Tongue (tissue), 3 donors: ENCODE measurements at places on chromosomes 5 and 9. TPM values are rescaled to one million over a fixed set of nuclear protein-coding genes. Genes with fewer than 3 reads are reported as not detected.

DNA sequence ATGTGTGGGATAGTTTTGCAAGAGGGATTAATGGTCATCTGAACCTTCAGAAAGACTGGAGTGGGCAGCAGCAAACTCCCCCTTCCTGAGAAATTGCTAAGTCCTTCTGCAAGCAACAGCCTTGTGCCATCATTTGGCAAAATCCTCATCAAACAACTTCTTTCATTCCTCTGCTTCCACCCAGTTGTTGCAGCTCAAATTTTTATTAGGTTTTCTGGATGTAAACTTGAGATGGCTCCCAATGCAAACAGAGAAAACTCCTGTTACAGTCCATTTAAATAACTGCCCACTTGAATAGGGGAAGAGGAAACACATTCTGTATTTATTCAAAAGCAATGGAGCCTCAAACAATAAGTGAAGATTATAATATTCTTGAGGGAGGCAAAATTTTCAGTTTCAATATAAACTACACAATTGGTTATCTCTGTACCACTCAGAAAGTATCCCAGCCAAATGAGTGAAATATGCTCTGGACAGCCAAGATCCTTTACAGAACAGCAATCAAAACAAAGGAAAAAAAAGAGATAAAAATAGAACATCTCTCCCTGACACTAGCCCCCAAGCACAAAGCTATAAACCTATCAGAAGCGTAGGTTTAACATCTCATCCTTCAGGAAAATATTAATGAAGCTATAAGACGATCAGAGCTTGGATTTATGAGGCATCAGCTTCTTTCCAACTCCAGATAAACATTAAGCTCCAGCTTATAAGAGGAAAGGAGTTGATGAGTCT, 17.3 kb upstream of the DAP start:
- no peak for DNase-seq

GRCh38 chr5:67050125-67050524, 146.5 kb downstream of the CD180 start:
- DNase-seq: no peak

GRCh38 chr9:14485366-14485765, 171.4 kb upstream of the NFIB start:
- no peak for DNase-seq

DNA sequence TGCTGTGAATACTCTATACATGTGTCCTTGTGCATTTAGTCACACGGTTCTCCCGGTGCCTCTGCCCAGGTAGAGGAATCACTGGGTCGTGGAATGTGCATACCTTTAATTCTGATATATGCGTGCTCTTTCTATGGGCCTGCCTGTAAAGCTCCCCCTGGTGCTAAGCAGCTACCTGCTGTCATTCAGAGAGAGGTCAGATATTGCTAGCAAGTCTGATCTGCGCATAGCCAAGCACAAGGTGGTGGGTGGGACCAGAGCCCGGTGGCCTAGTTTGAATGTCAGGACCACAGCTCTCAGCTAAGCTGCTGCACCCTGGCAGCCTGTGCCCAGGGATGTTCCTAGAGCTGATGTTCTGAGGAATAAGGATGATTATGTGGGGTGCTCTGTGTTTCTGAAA, 33.4 kb downstream of the TJP2 start:
- DNase-seq: no peak

DNA sequence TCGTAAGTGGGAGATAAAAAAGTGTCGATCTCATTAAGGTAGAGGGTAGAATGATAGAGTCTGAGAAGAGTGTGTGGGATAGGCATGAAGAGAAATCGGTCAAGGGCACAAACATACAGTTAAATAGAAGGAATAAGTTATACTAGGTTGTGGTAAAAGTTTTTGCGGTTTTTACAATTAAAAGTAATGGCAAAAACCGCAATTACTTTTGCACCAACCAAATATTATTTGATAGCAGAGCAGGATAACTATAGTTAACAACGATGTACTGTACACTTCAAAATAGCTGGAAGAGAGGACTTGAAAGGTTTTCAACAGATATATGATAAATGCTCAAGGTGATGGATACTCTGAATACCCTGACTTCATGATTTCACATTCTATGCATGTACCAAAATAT, 135.8 kb upstream of the CDH12 start:
- DNase-seq: no peak

Gene MYOT
- total RNA-seq: 254 TPM

Gene ALDH1B1
- total RNA-seq: 25.4 TPM

Gene RMRP
- total RNA-seq: 2,887 TPM

Gene ANKRD31
- total RNA-seq: 0.51 TPM

Gene NEUROG1
- not detected for total RNA-seq

Gene EIF4E1B
- not detected for total RNA-seq

Gene FOXD4L6
- not detected for total RNA-seq
